ENCODE measurements at places on chromosomes 5 and 9.

DNA sequence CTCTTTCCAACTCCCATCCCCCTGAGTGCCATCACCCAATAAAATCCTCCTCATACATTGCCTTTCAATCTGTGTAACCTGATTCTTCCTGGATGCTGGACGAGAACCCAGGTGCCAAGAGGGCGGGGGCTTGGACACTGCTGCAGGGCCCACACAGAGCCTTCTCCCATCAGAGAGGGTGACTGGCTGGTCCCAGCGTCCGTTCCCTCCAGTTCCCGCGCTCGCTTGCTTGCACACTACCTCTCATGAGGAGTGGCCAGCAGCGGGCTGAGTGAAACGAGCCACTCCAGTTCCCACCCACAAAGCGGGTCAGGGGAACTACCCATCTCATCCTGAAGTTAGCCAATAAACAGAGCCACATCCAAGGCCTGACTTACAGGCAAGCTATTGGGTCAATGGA, 602.6 kb upstream of the ADAMTS16 start:
- no peak for DNase-seq

- DNase-seq, result peak; percentile 68
Observed at GRCh38 chr9:124869466-124869985, 7.6 kb downstream of the ARPC5L start.

- no peak for DNase-seq
Observed at GRCh38 chr5:138545919-138546562, 3.0 kb upstream of the ETF1 start.

DNA sequence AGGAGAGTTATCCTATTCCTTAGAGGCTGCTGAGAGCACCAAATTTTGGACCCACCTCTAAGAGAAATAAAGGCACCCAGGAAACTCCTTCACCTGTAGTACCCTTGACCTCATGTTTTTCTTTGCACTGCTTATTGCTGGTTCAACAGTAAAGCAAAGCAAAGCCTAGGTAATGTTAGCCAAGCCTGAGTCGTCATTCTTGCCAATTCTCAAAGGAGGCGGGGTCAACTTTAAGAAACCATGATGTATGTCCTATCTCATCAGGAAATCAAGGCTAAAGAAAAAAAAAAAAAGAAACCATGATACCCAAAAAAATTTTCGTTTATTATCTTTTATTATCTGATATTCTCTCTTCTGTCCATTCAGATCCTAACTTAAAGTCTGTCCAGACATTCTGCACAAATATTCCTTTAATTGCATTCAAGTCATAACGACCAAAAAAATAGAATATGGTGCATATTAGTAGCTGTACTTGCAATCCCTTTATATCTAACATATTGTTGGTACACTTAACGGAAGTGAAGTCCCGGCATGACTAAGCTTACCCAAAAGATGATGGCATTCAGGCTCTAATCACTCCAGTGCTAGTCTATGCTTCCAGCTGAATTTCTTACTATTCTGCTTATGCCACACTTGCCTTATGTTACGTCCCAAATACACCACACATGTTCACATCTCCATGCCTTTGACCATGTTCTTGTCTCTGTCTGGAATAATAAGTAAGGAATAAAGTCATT, 1.8 kb downstream of the AUH start:
- no peak for DNase-seq

GRCh38 chr5:51201024-51201423, 182.2 kb upstream of the ISL1 start:
- no peak for DNase-seq

- DNase-seq, result no peak
Observed at GRCh38 chr5:179837076-179838011, 16.6 kb downstream of the SQSTM1 start.

- no peak for DNase-seq
Observed at GRCh38 chr5:142810743-142811290, 40.6 kb downstream of the ARHGAP26 start.

DNA sequence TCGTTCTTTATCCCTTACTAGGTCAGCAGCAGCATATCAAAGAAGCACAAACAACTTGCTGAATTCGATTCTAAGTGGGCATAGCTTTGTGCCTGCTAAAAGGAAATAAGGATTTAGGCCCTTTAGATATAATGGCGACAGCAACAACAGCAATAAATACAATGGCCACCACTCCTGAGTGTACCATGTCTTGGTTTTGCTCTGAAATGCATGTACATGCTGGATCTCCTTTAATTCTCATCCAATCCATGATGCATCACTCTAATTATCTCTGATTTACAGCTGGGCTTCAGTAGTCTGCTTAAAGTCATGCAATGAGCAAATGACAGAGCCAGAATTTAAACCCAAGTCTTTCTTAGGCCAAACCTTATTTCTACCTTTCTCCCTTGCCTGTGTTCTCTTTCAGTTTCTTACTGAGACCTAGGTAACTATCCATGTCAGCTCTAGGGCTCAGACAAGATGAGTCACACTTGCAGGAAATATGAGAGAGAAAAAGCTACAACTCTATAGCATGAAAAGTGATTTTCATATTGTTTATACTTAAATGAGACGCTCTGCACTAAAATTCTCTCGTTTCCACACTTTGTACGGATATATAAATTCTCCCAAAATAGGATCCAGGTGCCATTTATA, 111.8 kb downstream of the HMHB1 start:
- DNase-seq, result no peak

DNA sequence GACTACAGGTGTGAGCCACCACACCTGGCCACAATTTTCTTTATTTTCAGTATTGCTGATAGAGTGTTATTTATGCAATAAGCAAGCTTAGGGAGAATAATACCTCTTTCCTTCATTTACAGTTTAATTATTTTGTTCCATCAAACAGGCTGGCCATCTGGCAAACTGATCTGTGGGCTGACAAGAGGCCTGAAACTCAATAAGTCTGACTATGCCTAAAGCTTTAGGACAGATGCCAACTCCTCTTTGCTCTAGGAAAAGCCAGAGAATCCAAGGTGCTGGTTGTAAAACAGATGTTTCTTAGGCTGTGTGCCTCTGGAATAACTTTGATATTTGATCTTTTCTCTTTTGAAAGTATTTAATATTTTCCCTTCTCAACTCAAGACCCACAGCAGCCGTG, 98.4 kb downstream of the TARS1 start:
- no peak for DNase-seq

DNA sequence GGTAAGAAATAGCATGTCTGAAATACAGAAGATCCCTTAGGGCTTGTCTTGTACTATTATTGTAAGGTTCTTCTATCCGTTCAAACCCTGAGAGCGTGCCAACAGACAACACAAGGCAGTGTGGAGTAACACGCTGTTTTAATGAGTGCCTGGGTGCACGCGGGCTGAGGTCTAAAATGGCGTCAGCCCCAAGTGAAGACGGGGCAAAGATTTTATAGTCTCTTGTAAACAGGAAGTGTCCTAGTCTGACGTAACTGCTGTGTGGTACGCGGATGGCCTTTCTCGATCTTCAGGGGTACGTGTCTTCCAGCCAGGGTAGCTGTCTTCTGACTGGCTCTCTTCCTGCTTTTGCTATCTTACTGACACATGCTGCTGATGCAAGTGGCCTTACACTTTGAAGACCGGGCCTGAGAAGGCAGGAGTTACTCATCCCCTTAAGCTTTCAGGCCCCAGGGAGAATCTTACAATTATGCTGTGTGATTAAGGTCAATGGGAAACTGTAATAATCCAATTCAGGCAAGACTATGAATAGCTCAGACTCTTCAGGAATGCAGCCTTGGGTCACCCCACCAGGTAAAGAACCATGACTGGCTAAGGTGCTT, 1812.0 kb upstream of the CDH9 start:
- DNase-seq, result no peak

DNA sequence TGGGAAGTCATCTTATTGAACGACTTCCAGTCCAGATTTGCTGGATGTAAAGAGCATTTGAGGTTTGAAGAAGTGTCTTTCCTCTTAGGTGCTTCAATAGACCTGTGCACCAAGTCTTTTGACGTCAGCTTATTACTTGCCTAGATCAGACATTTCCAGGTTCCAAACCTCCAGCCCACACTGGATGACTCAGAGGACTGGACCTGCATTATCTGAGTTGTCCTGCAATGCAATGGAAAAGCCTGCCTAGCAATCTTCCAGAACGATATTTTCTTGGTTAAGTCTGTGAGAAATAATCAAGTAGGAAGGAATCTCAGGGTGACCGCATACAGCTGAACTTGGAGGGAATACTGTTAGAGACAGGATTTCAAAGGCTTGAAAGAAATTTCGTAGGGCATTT, 147.2 kb upstream of the MOCS2 start:
- no peak for DNase-seq

GRCh38 chr9:36866840-36867239, 167.2 kb downstream of the PAX5 start:
- no peak for DNase-seq

- DNase-seq, result no peak
Observed at GRCh38 chr5:153797484-153797883, 241.2 kb downstream of the FAM114A2 start.

GRCh38 chr5:2680979-2681378, 70.5 kb downstream of the IRX2 start:
- DNase-seq, result no peak

- DNase-seq, result no peak
Observed at GRCh38 chr5:6705088-6705487, 8.1 kb upstream of the TENT4A start.

- DNase-seq, result no peak
Observed at GRCh38 chr9:69874301-69875060, 53.9 kb downstream of the CFAP95 start.

GRCh38 chr5:139481122-139481533, 1.4 kb downstream of the STING1 start:
- DNase-seq, result peak; percentile 49

DNA sequence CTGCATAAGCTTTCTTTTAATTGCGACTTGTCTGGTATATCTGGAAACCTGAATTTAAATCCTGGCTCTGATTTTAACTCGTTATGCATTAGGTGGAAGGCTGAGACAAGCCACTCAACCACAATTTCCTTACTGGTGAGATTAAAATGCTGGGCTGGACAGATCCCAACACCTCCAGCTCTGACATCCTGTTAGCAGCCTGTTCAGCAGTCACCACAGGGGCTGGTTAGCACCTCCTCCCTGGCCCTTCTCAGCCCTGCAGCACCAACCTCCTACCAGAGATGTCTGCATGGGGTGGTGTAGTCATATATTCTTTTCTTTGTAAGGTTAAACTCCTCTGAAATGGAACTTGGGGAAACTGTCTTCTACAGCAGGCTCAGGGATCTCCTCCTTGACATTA, 156.5 kb upstream of the NFIL3 start:
- DNase-seq, result no peak

DNA sequence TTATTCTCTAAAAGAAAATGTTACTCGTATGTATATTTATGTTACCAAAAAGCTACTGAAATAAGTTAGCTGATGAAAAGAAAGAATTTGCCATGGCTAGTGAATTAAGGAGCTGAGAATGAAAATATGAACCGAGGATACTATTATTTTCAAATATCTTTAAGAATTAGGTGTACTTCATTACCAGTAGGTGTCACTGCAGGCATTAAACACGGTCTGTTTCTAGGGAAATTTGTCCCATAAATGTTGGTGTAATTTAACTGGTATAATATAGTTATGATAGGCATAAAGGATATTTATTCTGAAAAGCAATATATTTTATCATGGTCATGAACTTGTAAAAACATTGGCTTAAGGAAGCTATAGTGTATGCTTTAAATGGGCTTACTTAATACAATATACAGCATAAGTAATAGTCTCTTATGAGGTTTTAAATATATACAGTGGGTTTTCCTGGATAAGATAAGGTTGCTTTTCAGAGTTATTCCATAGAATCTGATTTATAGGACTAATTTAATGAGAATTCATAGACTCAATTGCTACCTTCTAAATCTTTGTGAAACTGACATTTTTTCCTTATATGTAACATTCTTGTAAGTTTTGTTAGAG, 72.4 kb upstream of the MPDZ start:
- DNase-seq, result no peak

GRCh38 chr9:135994501-135995192, 33.5 kb upstream of the UBAC1 start:
- DNase-seq, result no peak

- no peak for DNase-seq
Observed at GRCh38 chr5:72633649-72634048, 126.4 kb upstream of the ZNF366 start.

DNA sequence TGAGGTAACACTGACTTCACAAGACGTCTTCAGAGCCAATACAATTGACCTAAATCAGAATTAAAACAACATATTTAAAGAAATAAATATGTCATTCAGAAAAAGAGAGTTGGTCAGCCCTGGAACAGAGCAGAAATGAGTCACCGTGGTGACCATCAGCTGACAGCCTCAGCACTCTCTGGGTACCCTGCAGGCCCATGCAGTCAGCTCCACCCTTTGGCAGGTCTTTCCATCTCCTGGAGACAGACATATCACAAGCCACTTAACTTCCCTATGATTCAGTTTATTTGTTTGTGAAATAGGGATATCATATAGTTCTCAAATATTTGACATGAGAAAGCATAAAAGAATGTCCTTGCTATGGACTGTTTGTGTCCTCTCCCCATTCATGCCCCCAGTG, 151.6 kb upstream of the MEF2C start:
- no peak for DNase-seq

GRCh38 chr5:116554764-116555163, 19.9 kb downstream of the SEMA6A start:
- no peak for DNase-seq

DNA sequence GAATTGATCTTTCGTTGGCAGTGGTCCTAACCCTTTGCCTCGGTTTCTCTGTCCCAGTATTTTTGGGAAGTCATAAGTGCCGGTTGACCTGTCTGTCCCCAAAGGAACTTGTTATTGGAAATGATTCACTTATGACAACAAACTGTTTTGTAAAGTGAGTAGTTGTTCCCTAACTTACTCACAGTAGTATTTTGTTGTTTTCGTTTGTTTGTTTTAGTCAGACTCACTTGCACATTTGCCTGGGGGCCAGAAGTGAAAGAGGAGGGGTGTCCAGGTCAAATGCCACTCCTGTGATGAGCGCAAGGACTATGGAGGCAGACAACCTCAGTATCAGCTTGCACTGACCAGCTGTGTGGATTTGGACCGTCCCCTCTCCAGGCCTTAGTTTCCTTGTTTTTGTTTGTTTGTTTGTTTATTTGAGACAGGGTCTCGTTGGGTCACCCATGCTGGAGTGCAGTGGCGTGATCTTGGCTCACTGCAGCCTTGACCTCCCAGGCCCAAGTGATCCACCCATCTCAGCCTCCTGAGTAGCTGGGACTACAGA, 47.3 kb downstream of the ANKRD55 start:
- no peak for DNase-seq

DNA sequence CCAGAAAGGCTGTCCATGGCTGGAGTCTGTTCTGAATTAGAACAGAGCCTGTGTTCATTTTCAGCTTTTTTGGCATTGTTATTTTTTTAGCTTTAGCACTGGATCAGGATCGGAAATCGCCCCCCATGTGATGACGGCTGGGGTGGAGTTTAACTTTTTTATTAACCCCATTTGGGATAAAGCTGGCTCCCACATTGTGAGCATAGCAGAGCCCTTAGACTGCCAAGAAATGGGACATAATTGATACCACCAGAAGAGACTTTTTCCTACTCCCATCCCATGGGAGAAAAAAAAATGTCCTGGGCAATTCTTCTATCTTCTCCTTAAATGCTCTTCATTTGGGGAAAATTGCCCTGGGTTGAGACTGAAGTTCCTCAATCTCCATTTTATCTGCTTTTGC, 52.4 kb downstream of the SLIT3 start:
- DNase-seq, result no peak

All from activated naive CD4-positive, alpha-beta T cell treated with Interleukin-2 at 50 U/mL for 16 hours (primary cell).